ENCODE measurements at places on chromosomes 11 and 22.
A peak's percentile ranks its signal among the peaks of the same experiment; 100 is the strongest.

DNA sequence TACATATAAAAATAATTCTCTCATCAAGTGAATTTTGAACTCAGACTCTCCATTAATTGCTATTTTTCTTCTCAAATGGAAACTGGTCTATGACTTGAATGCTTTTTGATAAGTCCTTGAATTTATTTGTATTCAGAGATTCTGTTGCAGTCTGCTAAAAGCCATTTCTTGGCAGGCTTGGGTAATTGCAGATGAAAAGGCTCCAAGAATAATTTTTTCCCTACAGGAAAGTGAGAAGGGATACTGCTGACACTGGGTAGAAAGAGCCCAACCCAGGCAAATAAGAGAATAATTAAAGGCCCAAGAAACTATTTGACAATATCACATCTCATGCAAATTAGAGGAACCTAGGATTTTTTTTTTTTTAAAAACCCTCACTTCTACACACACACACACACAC lies 246.5 kb upstream of the DDI1 start:
- DNase-seq, result no peak

- no peak for DNase-seq
Measured at GRCh38 chr22:28012832-28013460, 93.9 kb upstream of the PITPNB start.

DNA sequence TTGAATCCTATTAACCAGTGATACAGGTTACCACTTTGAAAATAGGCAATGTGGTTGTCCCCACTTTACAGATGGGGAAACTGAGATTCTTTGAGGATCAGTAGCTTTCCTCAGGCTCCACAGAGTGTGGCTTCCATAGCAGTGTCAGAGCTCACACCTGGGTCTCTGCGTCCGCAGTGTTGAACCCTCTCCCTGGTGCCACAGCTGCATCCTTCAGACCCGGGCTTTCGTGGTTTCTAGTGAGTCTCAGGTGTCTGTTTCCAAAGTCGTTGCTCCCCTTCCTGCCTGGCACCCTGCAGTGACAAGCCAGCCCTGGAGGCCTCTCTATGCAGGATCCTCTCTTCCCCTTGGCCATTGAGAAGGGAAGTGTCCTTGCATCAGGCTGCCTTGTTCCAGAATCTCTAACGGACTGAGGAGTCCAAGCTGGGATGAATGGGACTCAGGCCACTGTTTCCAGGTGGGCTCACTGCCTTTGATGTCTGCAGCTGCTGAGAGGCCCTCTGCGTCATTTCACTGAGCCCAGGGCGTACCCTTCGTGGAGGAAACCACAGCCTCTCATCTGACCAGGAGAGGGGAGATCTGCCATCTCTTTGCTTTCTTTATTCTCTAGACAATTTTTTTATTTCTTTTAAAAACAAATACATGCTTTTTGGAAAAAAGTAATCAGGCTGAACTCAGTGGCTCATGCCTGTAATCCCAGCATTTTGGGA lies 48.4 kb upstream of the MICAL2 start:
- DNase-seq, result no peak

- no peak for DNase-seq
Measured at GRCh38 chr11:18527512-18527911, 770 bp upstream of the TSG101 start.

DNA sequence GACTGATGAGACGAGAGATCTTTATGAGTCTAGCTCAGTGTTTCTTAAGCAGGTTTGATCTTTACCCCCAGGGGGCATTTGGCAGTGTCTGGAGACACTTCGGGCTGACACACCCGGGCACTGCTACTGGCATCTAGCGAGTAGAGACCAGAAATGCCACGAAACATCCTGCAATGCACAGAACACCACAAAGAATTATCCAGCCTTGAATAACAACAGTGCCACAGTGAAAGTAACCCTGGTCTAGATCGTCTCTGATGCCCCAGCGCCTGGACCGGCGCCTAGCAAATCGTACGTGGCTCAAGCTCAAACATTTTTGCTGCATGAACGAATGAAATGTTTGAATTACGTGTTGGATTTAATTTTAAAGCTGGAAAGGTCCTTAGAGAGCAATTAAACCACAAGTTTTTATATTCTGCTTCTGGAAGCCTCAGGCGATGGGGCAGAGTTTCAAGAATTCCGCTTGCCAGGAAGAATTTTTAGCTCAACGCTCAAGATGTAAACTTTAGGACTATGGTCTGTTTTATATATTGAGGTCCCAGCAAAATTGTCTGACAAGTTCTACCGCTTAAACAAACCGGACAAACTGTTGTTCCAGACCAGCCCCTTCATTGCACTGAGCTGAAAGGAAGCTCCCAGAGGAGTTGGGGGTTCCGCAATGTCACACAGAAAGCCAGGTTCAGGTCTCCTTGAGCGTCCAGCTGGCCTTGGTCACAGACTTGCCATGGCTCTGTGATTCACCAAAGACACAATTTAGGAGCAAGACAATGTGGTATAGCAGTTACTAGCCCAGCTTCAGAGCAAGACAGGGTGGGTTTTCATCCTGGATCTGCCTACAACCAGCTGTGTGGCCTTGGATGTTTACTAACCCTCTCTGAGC lies 44.2 kb upstream of the SMTN start:
- DNase-seq, result no peak

DNA sequence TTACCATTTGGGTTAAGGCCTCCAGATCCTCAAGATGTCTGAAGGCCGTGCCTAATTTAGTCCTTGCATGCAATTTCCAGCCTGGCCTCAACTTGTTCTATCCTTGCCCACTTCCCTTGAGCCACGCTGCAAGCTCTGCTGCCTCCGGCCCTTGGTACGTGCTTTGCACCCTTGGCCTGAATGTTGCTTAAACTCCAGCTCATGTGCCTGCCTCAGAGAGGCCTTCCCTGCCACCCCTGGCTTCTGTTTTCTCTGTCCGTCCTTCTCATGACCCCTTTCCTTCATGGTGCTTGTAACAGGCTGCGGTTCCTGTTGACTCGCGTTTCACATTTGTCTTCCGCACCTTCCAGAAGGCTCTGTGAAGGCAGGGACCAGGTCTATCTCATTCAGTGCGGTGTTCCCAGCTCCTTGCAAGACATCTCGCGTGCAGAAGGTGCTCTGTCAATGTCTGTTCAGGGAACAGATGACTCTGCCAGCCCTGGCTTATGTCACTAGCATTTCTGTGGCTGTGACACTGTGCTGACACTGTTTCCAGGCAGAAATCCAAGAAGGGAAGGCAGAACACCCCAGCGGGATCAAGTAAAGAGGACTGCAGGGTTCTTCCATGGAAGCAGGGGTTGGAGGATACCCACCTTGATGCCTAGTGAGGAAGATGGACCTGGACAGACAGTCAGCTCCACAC lies 61.8 kb downstream of the FBLN1 start:
- no peak for DNase-seq

DNA sequence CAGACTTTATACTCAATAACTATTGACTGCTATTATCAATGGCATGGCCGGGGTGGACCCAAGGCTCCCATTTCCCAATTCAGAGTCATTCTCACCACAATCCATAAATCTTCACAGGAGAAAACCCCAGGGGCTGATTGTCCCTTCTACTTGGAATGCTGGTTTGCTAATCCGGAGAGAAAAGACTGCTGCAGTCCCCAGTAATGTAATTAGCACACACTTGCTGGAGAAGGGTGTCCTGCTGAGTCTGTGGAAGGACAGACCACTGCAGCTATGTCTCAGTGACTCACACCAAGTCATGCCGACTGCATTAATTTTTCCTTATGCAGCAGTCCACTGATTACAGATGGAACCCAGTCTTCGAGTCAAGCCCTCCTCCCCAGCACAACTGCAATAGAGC lies 5.9 kb upstream of the ETS1 start:
- DNase-seq, result no peak

GRCh38 chr11:132501356-132501755 lies 1030.9 kb downstream of the OPCML start:
- DNase-seq, result no peak

GRCh38 chr11:62599069-62599696 lies 2.5 kb downstream of the MTA2 start:
- DNase-seq, result peak; percentile 80

DNA sequence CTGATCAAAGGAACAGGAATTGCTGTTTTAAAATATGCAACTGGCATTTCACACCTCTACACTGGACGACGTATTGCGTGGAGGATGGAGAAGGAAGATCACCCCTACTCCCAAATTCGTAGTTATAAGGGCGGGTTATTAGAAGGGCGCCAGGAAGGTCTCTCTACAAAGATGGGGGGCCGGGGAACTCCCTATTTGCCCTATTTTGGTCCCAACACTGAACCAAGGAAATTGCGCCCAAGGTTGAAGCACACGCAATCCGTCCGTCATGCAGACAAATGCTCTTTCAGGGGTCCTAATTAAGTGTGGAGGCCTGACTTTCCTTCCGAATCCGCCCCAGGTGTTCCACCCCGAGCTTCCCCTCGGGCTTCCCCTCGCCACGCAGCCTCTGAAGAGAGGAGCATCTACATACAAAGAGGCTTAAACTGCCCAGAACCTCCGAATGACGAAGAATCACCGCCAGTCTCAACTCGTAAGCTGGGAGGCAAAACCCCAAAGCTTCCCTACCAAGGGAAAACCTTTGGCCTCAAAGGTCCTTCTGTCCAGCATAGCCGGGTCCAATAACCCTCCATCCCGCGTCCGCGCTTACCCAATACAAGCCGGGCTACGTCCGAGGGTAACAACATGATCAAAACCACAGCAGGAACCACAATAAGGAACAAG lies 396 bp downstream of the NPAT start:
- DNase-seq, result no peak

All from stimulated activated CD8-positive, alpha-beta memory T cell treated with anti-CD3 and anti-CD28 coated beads, Interleukin-7, amount 100 ng/mL, for 1 hour (primary cell).